ENCODE measurements at places on chromosomes 2 and 18.
A peak's percentile ranks its signal among the peaks of the same experiment; 100 is the strongest.

GRCh38 chr18:3279201-3280185 lies 17.6 kb downstream of the MYL12B start:
- DNase-seq = no peak

- DNase-seq = no peak
Observed at GRCh38 chr2:215619989-215620388, 184.1 kb upstream of the FN1 start.

DNA sequence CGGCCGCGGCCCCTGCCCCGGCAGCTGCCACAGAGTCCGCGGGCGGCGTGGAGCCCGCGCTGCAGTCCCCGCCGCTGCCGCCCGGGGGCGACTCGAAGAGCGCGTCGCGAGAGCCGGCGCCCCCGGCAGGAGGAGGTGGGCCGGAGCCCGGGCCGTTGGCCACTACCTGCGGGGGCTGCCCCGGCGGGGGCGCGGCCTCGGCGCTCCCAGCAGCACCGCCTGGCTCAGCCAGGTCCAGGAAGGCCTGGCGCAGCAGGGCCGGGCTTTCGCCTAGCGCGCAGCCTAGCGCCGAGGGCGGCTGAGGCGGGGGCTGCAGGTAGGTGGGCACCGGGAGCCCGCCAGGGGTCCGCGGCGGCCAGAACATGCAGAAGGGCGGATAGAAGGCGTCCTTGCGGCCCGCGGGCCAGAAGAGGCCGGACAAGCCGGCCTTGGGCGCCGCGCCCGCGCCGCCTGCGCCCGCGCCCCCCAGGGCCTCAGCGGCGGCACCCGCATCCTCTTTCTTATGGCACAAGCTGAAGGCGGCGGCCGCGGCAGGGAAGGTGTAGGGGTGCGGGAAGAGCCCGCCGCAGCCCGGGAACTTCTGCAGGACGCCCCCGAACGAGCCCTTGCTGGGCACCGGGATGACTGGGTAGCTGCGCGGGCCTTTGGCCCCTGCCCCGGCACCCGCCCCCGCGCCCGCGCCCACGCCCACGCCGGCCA lies 3.9 kb downstream of the SKOR2 start:
- DNase-seq = no peak

DNA sequence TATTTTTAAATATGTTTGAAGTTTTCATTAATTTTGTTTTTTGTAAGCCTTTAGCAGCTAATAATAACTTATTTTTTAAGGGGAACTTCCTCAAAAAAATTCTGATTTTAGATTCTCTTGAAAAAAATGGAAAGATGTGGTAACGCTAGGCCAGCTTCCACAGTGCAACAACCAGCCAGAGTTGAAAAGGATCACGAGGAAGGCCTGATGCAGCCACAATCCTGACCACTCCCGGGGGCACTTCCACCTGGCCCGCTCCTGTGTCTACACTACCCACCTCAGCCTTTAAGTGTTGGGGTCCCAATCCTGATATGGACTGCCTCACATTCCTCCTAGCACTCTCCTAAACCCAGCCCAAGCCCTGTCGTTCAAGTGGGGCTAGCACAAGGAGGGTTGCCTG lies 101.1 kb downstream of the TMEM17 start:
- no peak for DNase-seq

- DNase-seq = peak; percentile 34
Observed at GRCh38 chr2:101597347-101597944, 100.1 kb upstream of the MAP4K4 start.

GRCh38 chr2:145524836-145525235 lies 1004.9 kb upstream of the ZEB2 start:
- peak; percentile 8 for DNase-seq

DNA sequence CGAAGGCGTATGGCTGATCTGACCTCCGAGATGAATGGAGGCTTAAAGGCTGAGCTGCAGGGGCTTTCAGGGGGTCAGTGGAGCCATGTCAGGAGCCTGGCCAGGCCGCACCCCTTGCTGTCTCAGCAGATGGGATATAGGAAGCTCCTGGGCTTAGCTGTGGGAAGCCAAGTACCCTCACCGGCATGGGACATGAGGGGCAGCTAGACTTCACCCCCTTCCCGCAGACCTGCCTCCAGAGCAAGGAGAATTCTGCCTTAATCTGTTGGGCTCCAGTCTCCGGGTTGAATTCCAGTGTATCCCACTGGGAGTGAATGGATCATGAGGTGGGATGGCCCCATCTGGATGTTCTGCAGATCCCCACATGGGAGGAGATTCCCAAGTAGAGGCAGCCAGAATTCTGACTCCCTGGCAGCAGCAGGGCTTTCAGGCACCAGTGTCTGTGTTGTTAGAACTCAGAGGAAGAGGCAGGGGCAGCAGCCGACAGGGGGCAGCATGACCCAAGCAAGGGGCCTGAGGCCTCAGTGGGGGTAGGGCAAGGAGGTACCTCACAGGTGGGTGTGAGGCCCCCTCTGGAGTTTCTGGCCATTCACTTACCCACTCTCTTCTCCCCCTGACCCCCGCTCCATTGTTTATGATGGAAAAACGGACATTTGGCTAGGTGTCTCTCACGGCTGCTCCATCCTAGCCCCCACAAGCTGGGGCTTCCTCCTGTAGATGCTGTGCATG lies 19.1 kb downstream of the CAPG start:
- no peak for DNase-seq

DNA sequence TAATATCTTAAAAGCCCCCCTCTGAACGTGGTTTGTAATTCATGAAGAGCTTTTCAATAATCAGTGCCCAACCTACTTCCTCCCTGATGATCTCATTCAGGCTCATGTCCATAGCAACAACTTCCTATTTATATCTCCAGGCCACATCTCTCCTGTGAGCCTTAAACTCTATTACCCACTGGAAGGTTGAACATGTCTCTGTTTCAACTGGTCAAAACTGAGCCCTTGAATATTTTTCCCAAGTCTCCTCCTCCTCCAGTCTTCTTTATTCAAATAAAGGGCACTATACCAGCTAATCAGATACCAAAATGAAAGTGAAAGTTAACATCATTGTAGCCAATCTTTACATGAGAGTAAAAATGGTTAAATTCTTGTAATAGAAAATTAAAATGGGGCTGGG lies 63.7 kb upstream of the ITGA4 start:
- DNase-seq = peak; percentile 78

DNA sequence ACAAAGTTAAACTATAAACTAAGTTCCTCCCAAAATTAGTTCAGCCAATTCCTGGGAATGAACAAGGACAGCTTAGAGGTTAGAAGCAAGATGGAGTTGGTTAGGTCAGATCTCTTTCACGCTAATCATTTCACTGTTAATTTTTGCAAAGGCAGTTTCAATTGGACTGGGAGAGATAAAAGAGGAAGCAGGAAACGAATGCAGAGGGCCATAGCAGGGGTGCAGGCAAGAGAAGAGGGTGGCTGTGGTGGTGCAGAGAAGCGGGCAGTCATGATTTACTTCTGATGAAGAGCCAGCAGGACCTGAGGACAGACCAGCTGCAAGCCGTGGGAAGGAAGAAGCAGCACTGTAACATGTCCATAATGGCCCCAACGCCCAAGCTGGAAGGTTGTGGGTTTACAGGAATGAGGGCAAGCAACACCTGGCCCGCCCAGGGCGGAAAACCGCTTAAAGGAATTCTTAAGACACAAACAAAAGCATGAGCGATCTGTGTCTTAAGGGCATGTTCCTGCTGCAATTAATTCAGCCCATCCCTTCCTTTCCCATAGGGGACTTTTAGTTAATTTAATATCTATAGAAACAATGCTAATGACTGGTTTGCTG lies 4.1 kb upstream of the RMP24 start:
- no peak for DNase-seq

- DNase-seq = no peak
Observed at GRCh38 chr18:44758861-44759631, 78.4 kb downstream of the SETBP1 start.

DNA sequence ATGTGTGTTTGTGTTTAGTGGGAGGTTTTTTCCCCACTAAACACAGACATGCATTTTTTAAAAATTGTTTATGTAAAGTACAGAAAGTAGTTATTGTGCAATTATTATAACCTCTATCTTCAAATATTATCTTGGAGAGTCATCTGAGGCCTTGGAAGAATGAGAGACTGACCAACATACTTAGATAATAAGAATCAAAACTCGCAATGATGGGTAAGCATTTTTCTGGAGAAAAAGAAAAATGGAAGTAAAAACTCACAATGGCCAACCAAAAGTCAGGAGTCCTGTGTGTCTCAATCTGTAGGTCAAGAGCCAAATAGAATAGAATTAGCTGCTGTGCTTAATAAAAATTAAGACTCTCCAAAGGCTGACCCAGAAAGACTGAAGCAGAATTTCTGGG lies 43.0 kb downstream of the MEMO1 start:
- no peak for DNase-seq

GRCh38 chr2:236214376-236214995 lies 46.3 kb upstream of the GBX2 start:
- no peak for DNase-seq

- no peak for DNase-seq
Observed at GRCh38 chr2:165814473-165814872, 20.4 kb upstream of the GALNT3 start.

- DNase-seq = no peak
Observed at GRCh38 chr2:86284401-86284841, 53.0 kb downstream of the REEP1 start.

DNA sequence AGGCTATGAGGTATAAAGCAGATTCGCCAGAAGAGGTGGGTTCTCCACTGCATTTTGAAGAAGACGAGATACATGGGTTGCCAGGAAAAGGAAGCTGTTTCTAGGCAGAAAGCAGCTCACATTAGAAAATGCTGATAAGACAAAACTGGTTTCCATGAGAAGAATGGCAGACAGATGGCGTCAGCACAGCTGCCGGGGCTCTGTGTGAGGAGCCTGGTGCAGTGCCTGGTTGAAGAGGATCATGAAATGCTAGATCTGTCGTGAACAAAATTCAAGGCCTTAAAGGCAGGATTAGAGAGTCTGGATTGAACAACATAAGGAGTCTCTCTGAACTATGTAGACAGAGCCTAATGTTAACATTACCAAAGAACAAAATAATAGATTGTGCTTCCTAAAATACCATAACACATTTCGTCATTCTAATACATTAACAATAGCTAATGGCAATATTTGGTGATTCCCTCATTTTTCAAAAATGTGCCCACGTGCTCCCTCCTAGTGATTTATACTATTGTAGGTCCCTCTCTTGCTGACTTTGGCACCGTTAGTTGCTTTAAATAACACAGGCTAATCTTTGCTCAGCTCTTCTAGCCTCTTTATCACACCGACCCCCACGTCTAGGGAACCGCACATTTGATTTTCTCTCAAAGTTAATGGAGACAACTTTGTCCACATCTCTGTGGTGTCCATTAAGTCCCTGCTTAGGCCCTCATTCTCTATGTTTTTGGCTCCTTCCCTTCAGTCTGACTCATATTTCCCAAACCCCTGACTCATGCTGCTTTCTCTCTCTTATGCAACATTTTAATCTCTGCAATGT lies 38.2 kb downstream of the EFEMP1 start:
- peak; percentile 92 for DNase-seq

DNA sequence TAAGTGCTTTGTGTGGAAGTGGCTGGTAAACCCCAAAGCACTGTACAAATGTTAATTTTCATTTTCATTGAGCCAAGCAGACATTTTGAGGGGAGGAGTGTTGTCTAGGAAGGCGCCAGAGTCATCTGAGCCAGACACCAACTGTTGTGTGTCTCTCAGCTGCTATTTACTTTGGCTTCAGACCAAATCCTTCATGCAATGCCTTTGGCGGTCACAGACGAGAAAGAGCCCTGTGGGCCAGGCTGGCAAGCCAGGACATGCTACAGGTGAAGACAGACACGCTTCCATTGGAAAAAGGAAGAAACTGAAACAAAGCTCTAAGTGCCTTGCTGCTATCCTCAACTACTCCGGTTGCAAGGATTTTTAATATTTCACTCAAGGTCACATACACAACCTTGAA lies 115.4 kb upstream of the CDC42EP3 start:
- no peak for DNase-seq

GRCh38 chr2:233430081-233430480 lies 75.8 kb downstream of the DGKD start:
- no peak for DNase-seq

DNA sequence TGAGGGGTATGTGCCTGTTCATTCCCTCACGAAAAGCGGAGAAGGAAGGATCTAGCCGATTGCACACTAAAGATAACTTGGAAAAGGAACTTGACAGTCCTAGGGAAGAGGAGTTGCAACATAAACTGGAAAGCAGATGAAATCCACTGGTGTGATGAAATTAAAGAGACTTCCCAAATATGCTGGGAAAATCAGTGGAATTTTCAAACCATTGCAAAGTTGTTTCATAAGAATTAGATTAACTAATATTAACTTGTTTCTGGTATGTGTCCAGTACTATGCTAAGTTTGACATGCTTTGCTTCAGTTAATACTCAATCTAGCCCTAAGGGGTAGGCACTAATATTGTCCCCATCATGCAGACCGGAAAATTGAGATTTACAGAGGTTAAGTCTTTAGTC lies 222.7 kb downstream of the IKZF2 start:
- peak; percentile 37 for DNase-seq

DNA sequence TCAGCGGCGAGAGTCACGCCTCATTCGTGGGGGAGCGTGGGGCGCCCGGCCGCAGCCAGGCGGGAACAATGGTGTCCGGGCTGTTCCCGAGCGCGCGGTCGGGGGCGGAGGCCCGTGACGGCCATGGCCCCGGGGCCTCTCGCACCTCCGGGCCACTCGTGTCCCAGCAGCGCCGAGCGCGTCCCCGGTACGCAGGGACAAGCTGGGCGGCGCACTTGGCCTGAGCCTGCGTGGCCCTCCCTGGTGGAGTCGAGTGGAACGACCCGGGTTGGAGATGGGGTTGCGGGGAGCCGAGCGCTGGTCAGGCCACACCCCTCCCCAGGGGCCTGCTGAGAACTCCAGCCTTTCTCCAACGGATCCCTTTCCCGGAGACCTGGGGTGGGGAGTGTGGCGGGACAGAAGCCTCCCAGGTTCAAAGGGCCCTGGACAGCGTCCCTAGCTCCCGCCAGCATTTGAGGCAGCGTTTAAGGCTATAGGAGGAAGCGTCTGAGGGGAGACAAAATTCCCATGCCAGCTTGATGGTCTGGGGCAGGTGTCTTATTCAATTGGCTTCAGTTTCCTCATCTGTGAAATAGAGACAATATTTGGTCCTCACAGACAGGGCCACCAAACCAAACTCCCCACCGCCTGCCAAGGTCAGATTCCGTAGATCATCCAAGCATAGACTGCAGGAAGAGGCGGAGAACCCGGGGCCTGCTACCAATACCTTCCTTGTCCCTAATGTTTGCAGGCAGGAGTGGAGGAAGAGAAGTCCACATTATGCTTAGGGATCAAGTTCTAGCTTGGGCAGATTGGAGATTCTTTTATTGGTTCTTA lies 553 bp downstream of the CNDP2 start:
- DNase-seq = peak; percentile 31

DNA sequence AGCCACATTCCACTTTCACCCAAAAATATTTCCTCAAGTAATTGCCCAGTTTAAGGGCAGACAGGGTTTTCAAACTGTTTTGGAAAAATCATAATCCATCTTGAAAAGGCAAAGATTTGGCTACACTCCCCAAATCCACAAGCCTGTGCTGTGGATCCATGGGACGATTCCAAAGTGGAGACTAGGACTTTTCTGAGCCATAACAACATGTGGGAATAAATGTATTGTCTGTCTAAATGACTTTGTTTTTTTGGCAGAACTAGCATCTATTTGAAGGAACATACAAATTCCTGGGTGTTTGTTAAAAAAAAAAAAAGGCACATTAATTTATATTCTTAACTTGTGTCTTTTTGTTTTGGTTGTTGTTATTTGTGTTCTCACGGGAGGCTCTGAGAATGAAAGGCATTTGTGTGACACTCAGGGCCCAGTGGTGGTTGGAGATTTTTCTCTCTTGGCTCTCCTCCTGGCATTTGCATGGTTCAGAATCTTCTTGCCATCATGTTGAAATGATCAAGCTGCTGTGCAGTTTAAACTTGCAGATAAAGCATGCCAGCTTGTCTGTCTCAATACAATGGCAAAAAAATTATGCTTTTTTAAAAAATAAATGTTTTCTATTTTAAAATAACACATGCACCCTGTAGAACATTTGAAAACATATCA lies 277.4 kb downstream of the EN1 start:
- DNase-seq = no peak
